ENCODE measurements at places on chromosomes 2 and 18.

DNA sequence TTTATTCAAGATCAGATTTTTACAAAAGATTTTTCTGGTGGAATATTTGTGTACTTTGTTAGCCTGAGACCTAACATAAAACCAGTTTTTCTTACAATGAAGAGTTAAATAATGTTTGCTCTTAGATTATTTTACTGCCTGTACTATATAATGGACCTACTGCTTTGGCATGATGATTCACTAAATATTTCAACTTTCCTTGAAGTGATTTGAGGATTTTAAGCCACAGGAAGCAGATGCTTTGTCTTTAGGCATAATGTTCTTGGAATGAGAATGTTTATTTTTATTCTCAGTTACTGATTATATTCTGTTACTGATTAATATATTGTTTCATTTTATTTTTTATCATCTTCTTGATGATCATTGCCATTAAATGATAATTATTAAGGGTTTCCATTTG, 175.3 kb upstream of the LRP1B start:
- DNase-seq, result no peak

DNA sequence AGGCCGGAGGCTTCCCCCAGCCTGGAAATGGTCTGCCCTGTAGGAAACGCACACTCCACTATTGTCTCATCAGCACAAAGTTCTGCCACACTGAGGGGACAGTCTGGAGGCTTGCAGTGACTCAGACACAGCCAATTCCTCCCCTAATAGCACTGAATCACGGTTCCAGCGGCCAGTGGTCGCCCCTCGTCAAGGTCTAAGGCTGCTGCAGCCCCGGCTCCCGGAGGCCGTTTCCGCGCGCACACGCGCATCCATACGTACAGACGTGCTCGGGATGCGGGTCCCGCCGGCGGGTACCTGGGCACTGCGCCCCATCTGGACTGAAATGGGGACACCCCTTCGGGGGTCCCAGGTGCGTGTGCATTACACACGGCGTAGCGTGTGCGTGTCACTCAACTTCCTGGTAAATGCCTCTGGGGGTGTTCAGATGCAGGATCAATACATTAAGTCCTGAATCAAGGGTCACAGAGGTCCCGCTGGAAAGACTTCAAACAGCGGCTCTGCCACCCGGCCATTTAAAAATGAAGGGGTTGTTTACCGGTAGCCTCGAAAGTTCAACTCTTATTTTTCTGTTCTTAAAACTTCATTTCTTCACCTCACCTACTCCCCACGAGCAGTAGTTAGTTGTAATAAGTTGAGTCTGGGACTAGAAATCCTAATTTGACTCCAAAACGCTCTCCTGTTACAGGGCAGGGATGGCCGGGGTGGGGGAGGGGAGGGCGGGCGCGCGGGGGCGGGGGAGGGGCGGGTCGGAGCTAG, 572 bp upstream of the ZNF516 start:
- DNase-seq, result peak; percentile 34

DNA sequence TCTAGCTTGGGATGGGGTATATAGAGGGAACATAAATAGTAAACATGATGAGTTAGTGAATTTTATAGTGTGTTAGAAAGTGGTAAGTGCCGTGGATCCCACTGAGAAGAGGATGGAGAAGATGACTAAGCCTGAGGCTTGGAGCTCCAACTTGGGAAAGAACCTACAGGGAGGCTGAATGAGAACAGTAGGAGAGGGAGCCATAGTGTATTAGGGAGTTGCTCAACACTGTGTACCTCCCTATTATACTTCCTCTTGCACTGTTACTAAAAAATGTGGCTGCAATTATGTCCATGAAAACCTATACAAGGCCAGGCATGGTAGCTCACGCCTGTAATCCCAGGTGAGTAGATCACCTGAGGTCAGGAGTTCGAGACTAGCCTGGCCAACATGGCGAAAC, 2.9 kb upstream of the SLC19A3 start:
- DNase-seq, result no peak

GRCh38 chr2:62343636-62344337, 147.9 kb downstream of the B3GNT2 start:
- no peak for DNase-seq

GRCh38 chr2:224287531-224287930, 114.4 kb downstream of the FAM124B start:
- DNase-seq, result no peak

DNA sequence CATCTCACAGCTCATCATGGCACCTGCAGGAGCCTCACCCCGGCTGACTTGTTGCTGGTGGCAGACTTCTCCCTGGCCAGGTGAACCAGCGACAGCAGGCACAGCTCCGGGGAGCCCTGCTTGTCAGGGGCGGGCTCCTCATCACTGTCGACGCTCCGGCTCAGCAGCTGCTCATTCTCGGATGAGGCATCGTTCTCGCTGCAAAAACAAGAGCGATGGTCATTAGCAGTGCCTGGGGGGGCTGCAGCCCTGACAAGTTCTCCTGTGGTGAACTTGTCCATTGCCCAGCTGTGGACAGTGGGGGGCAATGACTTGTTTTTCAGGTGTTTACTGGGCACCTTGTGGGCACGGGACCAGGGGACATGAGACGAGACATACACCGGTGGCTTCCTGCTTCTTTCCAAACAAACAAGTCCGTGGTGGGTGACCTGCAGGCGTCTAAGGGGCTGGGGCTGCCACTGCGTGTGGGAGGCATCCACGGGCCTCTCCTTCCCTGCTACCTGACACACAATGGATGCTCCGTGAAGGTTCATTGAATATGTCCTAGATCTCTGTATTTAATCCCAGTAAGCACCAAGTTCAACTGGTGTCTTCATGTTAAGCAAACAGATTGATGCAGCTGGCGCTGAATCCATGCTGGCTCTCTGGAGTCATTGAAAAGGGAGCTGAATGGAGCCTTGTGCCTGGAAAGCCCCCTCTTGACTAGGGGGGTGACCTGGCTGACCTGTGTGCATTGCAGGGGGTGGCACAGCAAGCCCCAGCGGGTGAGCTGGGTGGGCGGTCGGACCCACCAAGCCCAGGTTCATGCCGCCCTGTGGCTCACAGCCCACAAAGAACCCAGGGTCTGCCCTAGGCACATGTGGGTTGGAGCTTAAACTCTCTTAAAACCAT, 81.0 kb downstream of the EDAR start:
- no peak for DNase-seq

GRCh38 chr2:184721881-184722280, 123.6 kb downstream of the ZNF804A start:
- no peak for DNase-seq

GRCh38 chr2:129103936-129104878, 785.5 kb upstream of the HS6ST1 start:
- no peak for DNase-seq

- no peak for DNase-seq
These were observed 525.0 kb downstream of the ZEB2 start for GRCh38 chr2:143994961-143995360.

GRCh38 chr2:96470636-96471035, 34.5 kb downstream of the NEURL3 start:
- DNase-seq, result no peak
